ENCODE measurements at places on chromosomes 5 and 9.

- peak; percentile 74 for DNase-seq
Measured at GRCh38 chr9:134344068-134344799, 18.0 kb downstream of the RXRA start.

DNA sequence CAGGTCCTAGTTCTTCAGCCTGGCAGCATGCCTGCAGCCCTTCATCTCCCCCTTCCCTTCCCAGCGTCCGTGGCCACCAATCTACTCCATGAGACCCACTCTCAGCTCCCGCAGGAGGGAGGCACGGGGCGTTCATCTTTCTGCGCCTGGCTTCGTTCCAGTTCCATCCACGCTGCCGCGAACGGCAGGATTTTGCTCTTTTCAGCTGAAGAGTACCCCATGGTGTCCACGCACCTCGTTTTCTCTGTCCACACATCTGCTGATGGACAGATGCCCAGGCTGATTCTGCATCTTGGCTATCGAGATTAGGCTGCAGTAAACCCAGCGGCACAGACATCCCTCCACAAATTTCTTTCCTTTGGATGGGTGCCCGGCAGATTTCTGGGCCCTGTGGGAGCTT is 30.5 kb upstream of the NKD2 start:
- DNase-seq, result peak; percentile 42

GRCh38 chr5:161023551-161023950 is 171.5 kb upstream of the ATP10B start:
- no peak for DNase-seq

- DNase-seq, result no peak
Measured at GRCh38 chr5:96324708-96325107, 108.3 kb downstream of the PCSK1 start.

GRCh38 chr9:16526380-16526779 is 344.1 kb downstream of the BNC2 start:
- DNase-seq, result no peak

DNA sequence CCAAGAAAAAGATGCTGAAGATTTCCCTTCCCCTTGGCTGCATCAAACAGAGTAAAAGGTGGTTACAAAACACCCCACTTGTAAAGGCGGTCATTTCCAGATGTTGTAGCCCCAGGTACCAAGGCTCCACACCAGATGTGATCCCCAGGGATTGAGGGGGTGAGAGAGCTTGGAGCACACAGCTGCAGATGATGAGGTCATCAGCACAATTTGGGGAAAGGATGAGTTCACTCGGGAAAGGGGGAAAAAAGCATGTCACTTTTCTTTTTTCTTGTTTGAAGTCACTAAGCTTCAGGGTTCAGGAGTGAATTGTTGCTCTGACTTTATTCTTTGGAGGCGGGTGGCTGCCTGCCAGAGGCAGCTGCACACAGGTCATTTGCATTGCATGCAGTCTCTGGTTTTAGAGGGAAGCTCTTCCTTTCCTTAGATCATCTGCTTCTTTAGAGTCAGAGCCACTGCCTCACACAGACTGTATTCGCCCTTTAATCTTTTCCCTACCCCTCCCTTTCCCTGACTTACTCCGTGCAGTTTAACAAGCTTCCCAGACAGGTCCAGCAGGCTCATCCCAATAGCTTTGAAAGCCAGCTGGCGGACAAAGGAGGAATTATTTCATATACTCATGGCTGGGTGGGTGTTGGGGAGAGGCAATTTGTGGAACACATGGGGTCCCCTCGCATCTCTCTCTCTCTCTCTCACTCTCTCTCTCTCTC is 409.3 kb upstream of the SLC24A2 start:
- no peak for DNase-seq

DNA sequence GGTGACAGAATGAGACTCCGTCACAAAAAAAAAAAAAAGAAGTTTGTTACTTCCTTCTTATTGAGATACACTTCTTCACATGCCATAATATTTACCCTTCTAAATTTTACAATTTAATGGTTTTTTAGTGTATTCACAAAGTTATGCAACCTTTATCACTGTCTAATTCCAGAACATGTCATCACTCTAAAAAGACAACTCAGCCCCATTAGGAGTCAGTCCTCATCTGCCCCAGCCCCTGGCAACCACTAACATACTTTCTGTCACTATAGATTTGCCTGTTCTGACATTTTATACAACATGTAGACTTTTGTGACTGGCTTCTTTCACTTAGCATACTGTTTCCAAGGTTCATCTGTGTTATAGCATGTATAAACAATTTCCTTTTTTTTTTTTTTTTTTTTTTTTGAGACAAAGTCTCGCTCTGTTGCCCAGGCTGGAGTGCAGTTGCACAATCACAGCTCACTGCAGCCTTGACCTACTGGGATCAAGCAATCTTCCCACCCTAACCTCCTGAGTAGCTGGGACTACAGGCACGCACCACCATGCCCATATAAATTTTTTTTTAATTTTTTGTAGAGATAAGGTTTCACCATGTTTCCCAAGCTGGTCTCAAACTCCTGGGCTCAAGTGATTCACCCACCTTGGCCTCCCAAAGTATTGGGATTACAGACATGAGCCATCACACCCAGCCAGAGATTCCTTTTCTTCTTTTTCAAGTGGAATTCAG is 18.0 kb downstream of the AQP3 start:
- DNase-seq, result no peak

GRCh38 chr5:60248901-60249300 is 355.4 kb upstream of the PDE4D start:
- DNase-seq, result no peak

GRCh38 chr5:169190849-169191248 is 110.1 kb downstream of the SLIT3 start:
- no peak for DNase-seq

GRCh38 chr5:73851471-73852181 is 225.6 kb downstream of the ARHGEF28 start:
- DNase-seq, result no peak

DNA sequence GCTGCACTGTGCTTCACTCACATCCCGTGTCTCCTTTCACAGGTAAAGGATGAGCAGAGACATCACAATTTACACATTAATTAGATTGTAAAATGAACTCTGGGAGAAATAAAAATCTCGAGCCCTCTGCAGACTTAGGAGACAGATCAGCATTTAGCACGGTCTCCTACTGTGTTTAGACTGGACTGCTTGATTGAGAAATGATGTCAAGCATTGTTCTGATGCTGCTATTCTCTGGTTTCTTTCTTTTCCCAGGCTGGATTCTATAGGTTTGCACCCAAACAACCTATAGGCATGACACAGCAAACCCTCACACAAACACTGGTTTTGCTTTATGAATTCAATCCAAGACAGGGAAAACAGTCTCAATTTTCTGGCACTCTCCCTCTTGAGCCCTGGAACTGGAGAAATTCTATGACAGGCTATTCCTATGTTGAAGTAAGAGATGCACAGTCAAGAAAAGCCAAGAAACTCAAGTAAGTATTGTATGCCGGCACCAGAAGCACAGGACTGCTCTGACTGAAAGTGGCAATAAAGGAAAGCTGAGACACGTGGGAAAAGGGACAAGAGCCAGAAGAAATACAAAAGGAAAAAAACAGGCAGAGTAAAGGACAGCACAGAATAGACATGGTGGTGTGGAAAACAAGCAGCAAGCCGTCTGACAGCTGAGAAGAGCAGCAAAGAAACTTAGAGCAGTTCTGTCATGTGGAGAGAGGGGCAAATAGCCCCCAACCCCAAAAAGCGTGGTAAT is 24.8 kb upstream of the ERAP2 start:
- DNase-seq, result no peak

GRCh38 chr9:89400403-89401116 is 82.3 kb downstream of the SECISBP2 start:
- no peak for DNase-seq

GRCh38 chr5:20476016-20476415 is 488.0 kb upstream of the CDH18 start:
- DNase-seq, result no peak

- DNase-seq, result peak; percentile 78
Measured at GRCh38 chr9:26974927-26975326, 18.7 kb downstream of the IFT74 start.

DNA sequence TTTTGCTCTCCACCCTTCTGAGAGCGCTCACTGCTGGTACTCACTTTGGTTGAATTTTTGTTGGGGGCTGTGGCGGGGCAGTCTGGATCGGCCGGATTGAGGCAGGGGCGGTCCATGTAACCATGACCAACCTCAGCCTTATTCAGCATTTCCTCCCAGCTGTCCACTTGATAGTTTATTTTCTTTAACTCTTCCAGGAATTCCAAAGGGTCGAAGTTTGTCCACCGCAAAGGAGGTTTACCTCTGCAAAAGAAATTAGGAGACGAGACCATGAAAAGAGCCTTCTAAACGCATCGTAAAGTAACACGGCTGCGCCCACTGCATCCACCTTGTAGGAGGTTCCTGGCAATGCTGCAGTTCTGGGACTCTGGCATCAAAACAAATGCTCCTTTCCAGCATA is 36.4 kb downstream of the PTCH1 start:
- no peak for DNase-seq

GRCh38 chr9:109870365-109870764 is 90.4 kb downstream of the PALM2AKAP2 start:
- DNase-seq, result no peak

DNA sequence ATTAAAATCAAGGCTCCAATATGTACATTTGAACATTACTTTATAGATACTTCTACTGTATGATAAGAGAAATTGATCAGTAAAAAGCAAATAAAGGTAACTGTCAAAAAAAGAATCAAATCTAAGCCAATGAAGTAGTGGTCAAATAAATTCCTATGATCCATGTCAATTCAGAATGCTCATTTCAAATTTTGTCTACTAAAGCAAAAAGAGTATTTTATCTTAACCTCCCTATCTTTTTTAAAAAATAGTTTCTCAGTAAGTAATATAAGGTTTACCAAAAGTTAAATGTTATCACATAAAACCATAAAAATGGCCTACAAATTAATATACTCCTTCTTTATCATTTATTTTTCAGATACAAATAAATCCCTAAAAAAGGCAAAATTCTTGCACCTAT is 165.9 kb downstream of the AGTPBP1 start:
- no peak for DNase-seq

DNA sequence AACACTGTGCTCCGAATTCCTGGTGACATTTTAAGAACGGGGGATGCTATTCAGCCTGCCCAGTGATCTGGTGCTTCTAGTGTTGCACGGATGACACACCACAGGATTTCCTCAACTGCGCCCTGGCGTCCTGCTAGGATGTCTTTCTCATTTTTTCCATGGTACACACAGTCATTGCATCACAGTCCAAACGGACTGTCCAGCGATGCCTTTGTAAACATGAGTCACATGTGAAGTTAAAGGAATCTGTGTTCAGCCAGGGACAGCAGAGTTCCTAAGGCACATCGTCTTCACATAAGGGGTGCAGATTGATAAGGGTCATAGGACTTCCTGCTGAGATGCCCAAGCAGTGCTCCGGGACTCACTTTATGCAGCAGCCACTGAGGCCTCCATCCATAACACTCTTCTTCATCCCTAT is 9.3 kb upstream of the PTPN3 start:
- no peak for DNase-seq

DNA sequence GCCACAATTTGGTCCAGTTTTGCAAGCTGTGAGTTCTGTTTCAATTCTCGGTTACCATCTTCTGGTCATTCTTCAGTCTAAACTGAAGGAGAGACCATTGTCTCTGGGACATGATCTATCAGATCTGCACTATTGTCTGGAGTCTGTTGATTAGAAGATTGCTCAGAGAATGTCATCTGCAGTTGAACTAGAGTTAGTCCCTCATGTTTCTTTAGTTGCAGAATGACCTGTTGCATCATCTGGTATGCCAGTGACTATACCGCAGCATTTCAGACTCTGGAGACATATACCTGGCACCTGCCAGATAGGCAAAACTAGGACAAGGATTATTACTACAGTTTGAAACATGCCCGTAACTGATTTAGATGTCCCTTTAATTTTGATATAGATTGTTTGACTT is 194.8 kb downstream of the LRRC70 start:
- no peak for DNase-seq

GRCh38 chr9:121819428-121820231 is 168.2 kb downstream of the DAB2IP start:
- peak; percentile 79 for DNase-seq

GRCh38 chr5:169350016-169350415 is 49.1 kb upstream of the SLIT3 start:
- no peak for DNase-seq

DNA sequence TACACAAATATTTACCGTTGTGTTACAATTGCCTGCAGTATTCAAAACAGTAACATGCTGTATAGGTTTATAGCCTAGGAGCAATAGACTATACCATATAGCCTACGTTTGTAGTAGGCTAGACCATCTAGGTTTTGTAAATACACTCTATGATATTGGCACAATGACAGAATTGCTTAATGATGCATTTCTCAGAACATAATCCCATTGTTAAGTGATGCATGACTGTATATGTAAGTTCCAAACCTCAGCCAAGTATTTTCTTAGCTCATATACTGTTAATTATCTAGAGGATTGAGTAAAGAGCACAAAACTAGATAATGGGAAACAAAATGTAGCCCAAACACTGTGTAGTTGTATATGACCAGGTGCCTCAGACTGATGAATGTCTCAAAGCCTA is 220.1 kb downstream of the ANXA1 start:
- DNase-seq, result no peak

GRCh38 chr9:117189121-117189520 is 225.7 kb downstream of the ASTN2 start:
- DNase-seq, result no peak

DNA sequence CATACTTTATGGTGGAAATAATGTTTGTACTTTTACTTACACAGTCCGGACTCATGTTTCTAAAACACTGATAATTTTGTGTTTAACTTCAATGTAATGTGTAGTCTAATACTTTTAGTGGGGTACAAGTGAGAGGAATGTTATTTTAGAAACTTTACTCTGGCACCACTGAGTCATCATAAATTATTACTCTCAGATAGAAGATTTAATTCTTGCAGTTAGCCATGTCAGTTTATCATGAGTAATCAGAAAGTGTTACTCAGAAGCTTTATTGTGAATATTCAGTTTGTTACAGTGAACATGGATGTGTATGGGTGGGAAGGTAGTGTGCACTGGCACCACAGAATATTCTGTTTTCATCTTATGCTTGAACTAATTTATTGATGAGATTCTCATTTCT is 20.0 kb downstream of the OGN start:
- DNase-seq, result no peak

GRCh38 chr5:111863801-111864200 is 106.8 kb upstream of the NREP start:
- DNase-seq, result no peak

DNA sequence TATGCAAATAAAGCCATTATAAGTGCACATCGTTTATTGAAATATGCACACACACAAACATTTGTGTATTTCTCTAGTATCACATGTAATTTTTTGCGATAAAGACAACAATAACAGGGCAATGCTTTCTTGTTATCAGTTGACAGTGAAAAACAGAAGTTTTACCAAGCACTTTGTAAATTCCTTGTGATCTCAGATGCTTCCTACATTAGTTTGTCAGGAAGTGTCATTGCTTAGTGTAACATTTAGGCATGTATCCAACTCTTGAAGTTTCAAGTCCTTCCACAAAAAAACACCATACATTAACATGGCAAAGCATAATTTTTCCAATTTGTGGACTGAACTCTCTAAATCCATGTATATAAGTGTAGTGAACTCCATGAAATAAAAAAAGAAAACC is 46.4 kb downstream of the MOCS2 start:
- DNase-seq, result no peak

- no peak for DNase-seq
Measured at GRCh38 chr9:15961217-15961616, 408.4 kb downstream of the CCDC171 start.

Data from endodermal cell (in vitro differentiated cells).